Activated CD4-positive, alpha-beta T cell treated with anti-CD3 and anti-CD28 coated beads for 24 hours (primary cell): ENCODE measurements at places on chromosomes 7 and 10.

DNA sequence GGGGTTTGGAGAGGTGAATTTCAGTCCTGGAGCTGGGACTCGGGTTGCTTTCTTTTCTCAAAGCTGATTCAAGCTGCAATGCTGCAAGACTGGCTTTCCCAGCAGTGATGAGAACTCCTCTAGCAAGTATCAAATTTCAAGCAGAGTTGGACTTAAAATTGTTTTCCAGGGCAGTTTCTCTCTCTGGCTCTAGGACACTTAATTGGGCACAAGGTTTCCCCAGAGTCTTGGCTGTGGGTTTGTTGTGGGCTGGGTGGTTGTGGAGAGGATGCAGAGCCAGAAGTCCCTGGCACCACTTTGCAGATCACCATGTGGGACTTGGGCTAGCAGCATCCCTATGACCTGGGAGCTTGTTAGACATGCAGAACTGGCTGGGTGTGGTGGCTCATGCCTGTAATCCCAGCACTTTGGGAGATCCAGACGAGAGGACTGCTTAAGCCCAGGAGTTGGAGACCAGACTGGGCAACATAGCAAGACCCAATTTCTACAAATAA lies 16.8 kb downstream of the AKR1B15 start:
- DNase-seq: no peak

DNA sequence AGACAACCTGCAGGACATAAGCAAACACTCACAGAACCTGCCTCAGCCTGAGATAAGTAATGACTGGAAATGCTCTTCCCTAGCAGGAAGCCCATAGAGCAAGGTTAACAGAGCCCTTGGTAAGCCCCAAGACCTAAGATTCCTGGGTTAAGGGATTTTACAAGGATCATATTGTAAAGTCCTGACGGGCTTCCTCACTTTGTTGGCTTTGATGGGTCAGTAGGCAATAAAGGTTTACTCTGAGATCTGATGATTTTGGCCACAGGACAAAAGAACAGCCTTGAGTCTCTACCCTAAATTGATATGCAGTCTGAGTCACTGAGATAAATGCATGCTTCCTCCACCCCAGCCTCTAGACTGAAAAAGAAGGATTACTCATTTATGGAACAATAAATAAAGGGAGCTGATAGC lies 270.8 kb downstream of the HTR7 start:
- DNase-seq: no peak

- no peak for DNase-seq
Observed at GRCh38 chr10:77644557-77645243, 7.1 kb upstream of the KCNMA1 start.

- no peak for DNase-seq
Observed at GRCh38 chr7:133050200-133050995, 31.5 kb downstream of the CHCHD3 start.

DNA sequence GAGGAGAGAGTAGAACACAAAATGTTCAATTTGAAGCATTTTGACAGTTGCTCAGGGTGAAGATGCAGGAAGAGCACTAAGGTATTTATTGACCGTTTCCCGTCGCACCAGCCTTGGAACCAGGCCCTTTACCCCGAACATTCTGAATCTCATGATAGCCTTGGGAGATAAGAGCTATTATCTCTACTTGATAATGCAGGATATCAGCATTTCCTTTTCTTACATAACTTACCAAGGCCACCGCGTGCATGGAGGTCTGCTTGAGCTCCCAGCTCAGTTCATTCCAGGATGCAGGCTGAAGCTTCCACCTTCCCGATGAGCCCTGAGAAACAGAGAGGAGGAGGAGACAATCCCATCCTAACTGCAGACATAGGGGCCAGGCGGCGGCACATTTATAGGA lies 324.2 kb upstream of the COBL start:
- DNase-seq: no peak

DNA sequence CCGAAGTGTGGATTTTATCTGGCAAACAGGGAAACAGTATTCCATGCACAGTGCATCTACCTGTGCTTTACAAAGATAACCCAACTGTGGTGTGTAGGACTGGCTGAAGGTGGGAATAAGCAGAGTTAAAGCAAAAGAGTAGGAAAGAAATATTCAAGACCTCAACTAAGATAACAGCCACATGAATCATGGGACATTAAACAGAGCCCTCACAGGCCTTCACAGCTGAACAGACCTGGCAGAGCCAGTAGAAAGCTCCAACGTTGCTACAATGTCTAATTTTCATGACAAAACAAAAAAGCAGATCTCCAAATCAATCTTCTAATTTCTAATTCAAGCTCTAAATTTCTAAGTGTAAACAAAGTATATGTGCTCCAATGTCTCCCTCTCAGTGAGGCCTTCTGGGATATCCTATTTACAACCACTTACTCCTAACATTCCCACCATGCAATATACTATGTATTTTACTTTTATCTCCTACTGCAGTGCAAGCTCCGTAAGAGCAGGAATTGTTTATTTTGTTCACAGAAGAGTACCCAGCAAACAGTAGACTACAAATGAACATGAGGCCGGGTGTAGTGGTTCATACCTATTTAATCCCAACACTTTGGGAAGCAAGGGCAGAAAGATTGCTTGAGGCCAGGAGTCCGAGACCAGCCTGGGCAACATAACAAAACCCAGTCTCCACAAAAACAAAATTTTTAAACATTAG lies 63.5 kb downstream of the UBE2H start:
- no peak for DNase-seq

DNA sequence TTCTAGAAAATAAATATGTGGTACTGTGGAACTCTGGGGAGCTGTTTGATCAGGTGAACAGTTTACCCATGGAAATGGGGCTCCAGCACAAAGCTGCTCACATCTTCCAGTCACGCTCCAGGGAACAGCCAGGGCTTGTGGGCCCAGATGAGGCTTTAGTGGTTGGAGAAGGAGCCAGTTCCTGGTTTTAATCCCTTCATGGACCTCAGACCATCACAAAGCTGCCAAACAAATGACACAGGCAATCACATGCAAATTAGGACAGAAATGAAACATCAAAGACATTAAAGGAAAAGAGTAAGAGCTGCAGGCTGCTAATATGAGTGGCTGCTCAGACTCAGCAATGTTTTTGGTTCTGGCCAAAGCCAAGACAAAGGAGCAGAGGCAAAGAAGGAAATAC lies 2.2 kb upstream of the ATP6V0E2 start:
- no peak for DNase-seq

DNA sequence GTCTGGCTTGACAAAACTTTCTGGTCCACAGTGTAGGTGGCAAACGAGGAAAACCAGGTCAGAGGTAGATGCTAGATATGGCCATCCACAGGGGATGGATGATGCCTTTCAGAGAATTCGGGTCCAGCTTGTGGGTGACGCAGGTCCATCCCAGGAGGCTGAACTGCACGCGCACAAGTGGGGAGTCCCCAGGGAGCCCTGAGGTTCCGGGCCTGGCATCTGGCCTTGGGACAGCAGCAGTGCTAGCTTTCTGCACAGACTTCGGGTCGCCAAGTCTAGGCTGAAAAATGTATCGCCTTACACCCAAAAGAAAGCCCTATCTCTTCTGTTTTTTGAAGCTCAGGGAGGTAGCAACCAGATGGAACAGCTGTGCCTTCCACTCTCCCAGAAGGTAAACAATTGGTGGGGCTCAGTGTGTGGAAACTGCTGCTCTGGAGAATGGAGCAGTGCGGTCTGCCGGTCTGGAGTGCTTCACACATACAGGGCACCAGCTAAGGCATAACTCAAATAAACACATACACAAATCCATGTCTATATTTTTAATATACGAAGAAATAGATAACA lies 119.3 kb upstream of the ACBD5 start:
- DNase-seq: no peak

DNA sequence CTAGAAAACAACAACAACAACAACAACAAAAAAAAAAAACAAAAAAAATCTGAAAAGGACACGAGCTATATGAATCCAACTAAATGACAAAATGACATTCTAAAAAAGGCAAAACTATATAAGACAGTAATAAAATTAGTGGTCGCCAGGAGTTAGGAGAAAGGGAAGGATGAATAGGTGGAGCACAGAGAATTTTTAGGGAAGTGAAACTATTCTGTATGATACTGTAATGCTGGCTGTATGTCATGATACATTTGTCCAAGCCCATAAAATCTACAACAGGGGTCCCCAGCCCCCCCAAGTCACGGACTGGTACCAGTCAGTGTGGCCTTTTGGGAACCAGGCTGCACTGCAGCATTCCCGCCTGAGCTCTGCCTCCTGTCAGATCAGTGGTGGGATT lies 2.8 kb upstream of the PUS7 start:
- DNase-seq: no peak

DNA sequence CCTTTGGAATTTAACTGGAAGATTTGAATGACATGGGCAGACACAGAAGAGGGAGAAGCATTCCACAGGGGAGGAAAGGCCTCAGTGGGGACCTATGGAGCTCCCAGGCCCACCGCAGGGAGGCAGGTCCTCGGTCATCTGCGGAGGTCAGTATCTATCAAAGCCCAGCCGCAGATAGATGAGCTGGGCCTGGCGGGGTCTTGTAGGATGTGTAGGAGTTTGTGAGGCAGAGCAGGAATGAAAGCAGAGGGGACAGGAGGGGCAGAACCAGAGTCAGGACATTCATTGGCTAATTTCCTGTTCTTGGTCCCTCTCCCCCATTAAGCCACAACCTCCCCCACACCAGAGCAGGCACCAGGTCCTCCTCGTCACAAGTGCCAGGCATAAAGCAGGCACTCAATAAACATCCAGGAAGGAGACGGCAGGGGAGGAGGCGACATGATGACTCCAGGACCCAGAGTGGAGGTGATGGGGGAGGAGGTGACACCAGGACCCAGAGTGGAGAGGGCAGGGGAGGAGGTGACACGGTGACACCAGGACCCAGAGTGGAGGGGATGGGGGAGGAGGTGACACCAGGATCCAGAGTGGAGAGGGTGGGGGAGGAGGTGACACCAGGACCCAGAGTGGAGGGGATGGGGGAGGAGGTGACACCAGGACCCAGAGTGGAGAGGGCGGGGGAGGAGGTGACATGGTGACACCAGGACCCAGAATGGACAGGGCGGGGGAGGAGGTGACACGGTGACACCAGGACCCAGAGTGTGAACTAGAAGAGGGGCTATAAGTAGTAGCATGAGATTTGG lies 83.7 kb upstream of the PDGFA start:
- DNase-seq: no peak

DNA sequence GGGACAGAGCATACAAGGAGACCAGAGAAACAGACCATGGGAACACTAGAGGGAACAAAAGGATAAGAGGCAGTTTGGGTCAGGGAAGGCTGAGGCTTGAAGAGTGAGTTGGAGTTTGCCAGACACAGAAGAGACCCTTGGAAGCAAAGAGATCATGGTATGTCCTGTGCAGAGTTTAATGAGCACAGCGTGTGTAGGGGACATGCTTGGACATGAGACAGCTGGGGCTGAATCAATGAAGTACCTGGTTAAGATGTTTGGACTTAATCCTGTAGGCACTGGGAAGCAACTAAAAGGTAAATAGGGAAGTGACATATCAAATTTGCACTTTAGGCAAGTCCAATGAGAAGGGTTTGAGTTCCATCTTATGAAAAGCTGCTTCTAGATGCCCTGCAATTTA lies 79.6 kb downstream of the KIAA1217 start:
- DNase-seq: no peak

DNA sequence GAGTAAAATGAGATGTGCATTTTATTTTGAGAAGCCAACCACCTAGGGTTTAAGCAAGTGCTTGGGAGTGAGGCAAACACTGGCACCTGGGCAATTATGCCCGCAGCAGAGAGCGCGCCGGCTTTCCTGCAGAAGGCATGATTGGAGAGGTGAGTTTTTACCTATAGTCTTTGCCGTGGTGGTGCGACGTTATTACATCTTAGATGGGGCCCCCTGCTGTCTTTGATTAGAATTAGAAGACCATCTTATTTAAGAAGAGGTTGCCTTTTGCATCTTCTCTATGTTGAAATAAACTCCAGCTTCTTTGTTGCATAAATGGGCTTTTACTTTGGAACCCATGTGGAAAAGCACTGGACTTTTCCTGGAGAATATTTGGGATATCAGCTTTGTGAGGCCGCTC lies 409.5 kb downstream of the GLRX3 start:
- DNase-seq: no peak

DNA sequence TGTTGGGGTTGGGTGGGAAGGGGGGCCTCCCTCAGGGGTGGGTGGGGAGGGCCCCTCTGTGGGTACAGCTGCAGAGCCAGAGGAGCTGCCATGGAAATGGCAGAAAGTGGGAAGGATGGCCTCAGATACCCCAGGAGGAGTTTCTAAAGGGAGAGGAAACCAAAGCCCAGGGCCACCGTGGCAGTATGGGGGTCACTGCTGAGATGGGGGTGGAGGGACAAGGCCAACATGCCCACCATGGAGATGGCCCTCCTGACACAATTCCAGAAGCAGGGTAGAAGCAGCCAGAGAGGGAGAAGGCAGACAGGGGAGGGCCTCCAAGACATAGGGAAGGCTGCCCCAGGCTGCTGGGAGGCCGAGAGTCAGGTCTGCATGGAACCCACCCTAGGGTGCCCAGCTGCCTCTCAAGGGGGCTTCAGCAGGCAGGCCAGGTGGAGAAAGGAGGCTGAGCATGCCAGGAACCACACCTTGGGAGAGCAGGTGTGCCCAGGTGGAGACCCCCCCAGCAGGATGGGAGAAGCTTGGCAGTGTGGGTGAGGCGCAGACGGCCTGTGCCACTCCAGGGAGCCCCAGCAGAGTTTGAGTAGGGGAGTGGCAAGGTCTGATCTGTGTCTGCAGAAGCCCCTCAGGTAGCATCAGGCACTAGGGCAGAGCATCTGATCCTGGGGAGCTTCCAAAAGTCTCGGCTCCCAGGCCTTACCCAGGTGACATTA lies 146.8 kb downstream of the ARHGAP22 start:
- no peak for DNase-seq

DNA sequence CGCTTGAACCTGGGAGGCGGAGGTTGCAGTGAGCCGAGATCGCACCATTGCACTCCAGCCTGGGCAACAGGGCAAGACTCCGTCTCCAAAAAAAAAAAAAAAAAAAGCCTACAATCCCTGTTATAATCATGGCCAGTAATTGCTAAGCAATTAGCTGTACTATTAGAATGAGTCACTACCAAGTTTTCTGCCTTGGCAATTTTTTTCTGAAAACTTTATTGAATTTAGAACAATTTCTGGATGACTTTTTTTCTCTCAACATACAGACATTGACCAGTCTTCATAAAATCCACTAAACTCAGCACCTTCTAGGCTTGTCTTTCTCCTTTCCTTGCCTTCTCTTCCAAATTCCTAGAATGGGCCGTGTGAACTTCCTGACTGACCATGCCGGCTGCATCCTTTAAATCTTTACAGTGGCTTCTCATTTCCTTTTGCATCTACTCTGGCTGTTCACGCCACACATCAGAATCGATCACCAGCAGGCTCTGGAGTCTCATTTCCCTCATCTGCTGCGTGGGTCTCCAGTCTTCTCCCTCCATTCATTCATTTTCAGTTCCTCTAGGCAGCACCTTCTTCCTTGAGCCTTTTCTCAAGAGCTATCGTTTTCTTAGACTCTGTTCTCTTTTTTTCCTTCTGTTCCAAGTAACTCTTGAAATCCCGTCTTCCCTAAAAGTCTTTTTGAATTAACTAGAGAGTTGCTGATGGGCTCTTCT lies 107.9 kb downstream of the KAT6B start:
- DNase-seq: no peak

GRCh38 chr7:127158659-127159058 lies 94.1 kb downstream of the GRM8 start:
- no peak for DNase-seq

- DNase-seq: no peak
Observed at GRCh38 chr7:31705377-31705776, 18.4 kb downstream of the PPP1R17 start.
